ENCODE measurements at places on chromosomes 7 and 10.

- DNase-seq, result no peak
Observed at GRCh38 chr10:49241385-49241784, 53.2 kb upstream of the TMEM273 start.

- DNase-seq, result no peak
Observed at GRCh38 chr7:117347962-117348672, 25.3 kb upstream of the WNT2 start.

DNA sequence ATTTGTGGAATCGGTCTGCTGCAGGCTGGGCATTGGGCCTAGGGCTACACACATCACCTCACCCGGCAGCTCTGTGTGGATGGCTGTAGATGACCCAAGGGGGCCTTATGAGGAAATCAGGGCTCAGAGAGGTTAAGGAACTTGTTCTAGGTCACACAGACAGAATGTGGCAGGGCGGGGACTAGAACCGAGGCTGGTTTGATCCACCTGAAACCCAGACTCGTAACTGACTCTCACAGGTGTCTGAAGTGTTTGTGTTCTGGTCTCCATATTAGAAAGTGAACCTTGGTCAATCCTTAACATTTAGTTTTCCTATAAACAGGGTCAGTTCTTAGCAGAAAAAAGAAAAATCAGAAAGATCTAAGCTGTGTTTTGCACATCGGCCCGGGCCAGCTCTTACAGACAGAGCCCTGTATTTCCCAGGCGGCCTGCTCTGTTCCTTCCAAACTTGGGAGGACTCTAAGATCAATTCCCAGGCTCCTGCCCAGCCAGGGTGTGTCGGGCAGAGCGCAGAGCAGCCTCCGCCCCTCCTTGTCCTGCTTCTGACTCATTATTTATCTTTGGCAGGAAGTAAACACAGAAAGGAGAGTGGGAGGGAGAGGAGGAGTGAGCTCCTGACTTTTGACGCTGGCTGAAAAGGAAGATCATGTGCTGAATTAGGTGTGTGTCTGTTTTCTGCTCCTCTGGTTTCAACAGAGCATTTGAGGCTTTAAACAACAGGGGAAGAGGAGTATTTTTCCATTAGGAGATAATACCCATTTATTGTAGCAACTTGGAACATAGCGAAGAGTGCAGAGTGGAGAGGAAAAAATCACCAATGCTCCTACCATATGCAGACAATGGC, 74.1 kb downstream of the TACC2 start:
- no peak for DNase-seq

DNA sequence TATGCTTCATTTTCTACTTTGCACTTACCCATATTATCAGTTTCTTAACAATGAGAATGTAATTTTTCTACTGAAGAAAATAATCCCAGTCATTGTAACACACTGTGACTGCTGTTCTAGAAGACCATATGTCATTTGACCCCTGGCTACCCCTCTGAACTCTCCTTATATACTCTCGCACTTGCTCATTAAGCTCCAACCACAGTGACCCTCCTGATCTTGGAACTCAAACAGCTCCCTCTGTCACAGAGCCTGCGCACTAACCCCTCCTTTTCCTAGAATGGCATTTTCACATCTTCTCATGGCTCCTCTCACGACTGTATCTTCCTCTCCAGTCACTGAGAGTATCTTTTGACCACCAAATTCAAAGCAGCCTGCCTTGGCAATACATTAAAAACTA, 169.7 kb downstream of the CACNA2D1 start:
- no peak for DNase-seq

DNA sequence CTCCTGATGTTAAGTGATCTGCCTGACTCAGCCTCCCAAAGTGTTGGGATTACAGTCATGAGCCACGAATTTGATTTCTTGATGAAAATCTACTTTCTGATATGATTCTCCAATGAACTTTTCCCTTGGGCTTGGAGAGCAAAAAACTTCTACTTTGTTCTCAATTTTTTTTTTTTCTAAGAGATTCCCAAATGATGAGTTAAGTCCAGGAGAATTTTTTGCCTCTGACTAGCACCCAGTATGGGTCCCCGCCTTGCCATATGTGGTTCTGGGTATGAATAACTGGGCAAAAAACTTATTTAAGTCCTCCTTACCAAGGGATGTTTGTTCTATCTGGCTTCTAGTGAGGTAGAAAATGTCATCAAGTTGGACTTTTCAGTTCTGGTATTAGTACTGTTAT, 147.9 kb upstream of the LYZL1 start:
- DNase-seq, result no peak

DNA sequence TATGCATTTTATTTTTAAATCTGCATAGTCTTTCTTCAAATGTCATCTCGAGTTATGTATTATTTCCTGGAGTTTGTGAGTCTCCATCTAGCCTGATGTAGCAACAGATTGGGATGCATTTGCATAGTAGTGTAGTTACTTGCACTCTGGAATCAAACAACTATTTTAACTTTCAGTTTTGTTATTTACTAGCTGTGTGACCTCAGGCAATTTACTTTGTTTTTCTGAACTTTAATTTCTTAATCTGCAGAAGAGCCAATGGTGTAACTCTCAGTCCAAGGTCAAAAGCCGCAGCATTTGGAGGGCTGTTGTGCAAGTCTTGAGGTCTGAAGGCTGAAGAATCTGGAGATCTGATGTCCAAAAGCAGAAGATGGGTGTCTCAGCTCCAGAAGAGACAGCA, 175.8 kb upstream of the SORCS1 start:
- DNase-seq, result no peak

DNA sequence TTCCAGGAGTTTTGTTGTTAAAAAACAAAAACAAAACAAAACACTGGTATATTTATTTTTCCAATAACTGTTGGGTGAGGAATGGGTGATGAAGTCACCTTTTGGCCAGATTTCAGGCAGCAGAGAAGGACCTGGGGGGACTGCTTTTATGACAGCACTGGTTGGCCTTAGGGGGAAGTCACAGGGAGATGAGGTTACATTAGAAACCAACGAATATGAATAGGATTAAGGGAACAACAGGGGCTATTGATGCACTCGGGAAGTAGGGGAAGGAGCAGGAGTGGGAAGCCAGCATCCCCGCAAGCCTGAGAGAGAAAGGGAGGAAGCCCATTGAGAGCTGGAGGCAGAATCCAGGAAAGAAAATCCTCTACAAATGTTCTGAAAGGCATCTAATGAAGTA, 958.4 kb downstream of the TYW1 start:
- no peak for DNase-seq

GRCh38 chr7:114140561-114140960, 221.8 kb upstream of the PPP1R3A start:
- DNase-seq, result no peak
